ENCODE measurements at places on chromosomes 7 and 10. TPM values are rescaled to one million over a fixed set of nuclear protein-coding genes. Genes with fewer than 3 reads are reported as not detected.

DNA sequence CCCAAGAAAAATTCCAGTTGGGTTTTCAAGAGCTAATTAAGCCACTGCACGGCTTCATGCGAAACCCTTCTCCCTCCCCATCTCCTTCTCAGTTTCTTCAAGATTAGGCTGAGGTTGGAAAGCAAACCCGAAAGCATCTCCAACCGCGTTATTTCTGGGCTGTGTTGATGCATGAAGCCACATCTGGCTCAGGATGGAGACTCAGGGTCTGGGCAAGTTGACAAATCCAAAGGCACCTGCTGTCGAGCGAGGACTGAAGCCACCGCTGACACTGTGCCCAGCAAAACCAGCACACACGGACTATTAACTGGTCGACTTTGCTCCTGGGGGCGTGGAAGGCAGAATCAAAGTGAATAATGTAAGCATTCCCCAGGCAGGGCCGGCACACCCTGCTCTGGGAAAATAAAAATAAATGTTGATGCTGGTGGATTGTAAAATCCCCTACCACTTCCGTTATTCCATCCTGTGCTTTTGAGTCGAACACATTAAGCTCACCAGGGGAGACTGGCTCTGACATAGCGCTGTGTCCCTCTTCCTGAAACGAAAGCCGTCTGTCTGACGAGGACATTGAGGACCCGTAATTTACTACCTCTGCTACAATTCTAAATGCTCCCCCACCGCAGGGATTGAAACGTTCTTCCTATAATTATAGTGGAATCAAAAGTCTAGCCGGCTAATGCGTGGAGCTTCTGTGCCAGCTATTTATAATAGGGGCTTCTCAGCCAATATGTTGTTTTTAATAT, 269.8 kb downstream of the ADARB2 start:
- no peaks in the 10 kb centered on the region for H3K4me1 ChIP-seq
- H3K36me3 ChIP-seq, result no peaks in the 10 kb centered on the region
- no peak for DNase-seq
- no peak overlapping the region for H3K27ac ChIP-seq

- no peak for DNase-seq
- peaks cover 17% of the 10 kb centered on the region for H3K36me3 ChIP-seq
- H3K4me3 ChIP-seq, result no peak overlapping the region
- no peaks in the 10 kb centered on the region for H3K27me3 ChIP-seq
- H3K27ac ChIP-seq, result no peak overlapping the region
- H3K4me1 ChIP-seq, result no peaks in the 10 kb centered on the region
Measured at GRCh38 chr10:96138102-96138501, 8.0 kb downstream of the ZNF518A start.

The PNLIP gene
- 1.7 TPM for total RNA-seq

GRCh38 chr10:33233635-33234034, 100.8 kb downstream of the NRP1 start:
- H3K27me3 ChIP-seq, result no peaks in the 10 kb centered on the region
- H3K4me3 ChIP-seq, result no peak overlapping the region
- DNase-seq, result no peak
- no peaks in the 10 kb centered on the region for H3K36me3 ChIP-seq

- no peaks in the 10 kb centered on the region for H3K36me3 ChIP-seq
- no peak overlapping the region for H3K27ac ChIP-seq
- no peaks in the 10 kb centered on the region for H3K4me1 ChIP-seq
Measured at GRCh38 chr7:67619175-67619574, 622.5 kb downstream of the TYW1 start.

DNA sequence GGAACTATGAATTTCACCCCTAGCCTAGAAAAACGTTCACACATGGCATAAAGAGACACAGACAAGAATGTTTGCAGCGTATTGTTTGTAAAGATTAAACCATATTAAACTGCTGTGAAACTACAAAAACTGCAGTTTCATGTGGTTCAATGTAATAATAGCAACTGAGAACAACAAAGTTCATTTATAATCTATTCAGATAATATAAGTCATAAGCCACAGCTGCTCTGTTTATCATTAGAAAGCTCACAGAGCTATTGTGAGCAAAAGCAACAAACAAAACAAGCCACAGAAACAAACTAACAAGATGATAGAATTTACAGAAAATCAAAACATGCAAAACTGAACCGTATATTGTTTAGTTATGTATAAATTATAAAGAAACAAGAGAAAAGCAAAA, 113.5 kb downstream of the AHR start:
- H3K4me3 ChIP-seq, result no peak overlapping the region
- no peak overlapping the region for H3K27ac ChIP-seq
- no peaks in the 10 kb centered on the region for H3K27me3 ChIP-seq
- no peaks in the 10 kb centered on the region for H3K36me3 ChIP-seq

DNA sequence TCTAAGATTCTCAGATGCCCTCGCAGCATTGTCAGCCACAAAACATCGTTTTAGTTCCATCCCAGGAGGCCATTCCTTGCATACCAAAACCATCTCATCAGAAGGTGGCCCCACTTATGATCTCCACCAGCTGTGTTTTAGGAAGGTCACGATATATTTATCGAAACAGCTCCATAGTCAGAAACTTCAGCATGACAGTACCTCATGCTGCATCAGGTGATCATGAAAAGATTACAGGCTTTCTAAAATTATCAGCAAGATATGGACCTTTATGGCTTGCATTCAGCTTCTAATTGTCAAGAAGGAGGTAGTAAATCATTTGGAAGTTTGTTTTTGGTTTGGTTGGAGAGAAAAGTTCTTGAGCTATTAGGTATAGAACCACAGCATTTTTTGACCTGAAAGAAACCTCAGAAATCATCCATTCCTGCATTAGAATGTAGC, 20.0 kb downstream of the JAZF1 start:
- no peaks in the 10 kb centered on the region for H3K27me3 ChIP-seq
- no peak overlapping the region for H3K27ac ChIP-seq
- peaks cover 16% of the 10 kb centered on the region for H3K4me1 ChIP-seq
- H3K36me3 ChIP-seq, result no peaks in the 10 kb centered on the region
- no peak for DNase-seq

The ANKRD7 gene
- total RNA-seq, result not detected

DNA sequence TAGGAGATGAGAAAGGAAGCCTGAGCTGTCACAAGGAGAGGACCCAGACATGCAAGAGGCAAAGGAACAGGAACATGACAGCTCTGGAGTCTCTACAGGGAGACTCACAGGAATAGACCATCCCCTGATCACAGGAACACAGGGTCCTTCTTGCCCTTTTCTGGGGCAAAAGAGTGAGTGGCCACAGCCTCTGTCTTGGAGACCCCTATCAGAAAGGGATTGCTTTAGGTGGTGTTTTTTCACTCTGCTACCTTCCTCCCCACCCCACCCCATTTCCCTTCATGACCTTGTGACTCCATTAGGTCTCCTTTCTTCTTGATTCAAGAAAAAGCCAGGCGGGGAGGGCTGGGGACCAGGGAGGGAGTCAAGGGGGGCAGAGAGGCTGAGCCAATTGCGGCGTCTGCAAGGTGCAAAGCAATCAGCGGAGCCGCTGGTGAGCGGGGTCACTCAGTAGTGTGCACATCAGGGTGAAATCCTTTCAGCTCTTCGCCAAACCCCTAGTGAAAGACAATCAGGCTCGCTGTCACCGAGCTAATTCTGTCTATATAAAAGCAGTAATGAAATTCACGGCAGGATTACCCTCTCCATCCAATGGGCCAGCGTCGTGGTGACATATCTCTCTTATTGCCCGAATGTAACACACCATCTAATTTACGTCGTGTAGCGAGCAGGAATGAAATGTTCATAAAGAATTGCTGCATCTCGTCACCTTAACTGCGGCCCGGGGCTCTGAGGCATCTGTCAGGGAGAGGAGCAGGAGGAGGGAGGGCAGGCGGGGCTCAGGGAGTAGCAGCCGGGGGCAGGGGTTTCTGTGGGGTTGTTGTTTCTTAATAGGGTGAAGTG, 31.5 kb upstream of the BTRC start:
- no peak for DNase-seq
- H3K4me1 ChIP-seq, result no peaks in the 10 kb centered on the region
- H3K27ac ChIP-seq, result no peak overlapping the region

- H3K4me3 ChIP-seq, result no peak overlapping the region
- no peak overlapping the region for H3K27ac ChIP-seq
- no peaks in the 10 kb centered on the region for H3K36me3 ChIP-seq
- no peaks in the 10 kb centered on the region for H3K27me3 ChIP-seq
Measured at GRCh38 chr10:55212051-55212450, 411.0 kb upstream of the PCDH15 start.

DNA sequence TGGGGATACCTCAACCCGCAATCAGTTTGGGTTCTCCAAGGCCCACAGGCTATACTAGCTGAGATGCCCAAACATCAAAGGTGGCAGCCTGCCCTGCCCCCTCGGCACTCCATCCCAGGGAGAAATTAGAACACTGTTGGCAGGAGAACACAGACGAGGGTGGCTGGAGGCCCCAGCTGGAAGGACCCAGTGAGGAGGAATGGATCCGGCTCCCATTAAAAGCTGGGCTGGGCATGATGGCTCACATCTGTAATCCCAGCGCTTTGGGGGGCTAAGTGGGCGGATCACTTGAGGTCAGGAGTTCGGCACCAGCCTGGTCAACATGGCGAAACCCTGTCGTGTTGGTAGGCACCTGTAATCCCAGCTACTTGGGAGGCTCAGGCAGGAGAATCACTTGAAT, 199.9 kb upstream of the GNAI1 start:
- H3K36me3 ChIP-seq, result no peaks in the 10 kb centered on the region
- no peak overlapping the region for H3K27ac ChIP-seq
- no peaks in the 10 kb centered on the region for H3K27me3 ChIP-seq
- no peaks in the 10 kb centered on the region for H3K4me1 ChIP-seq

- H3K27me3 ChIP-seq, result no peaks in the 10 kb centered on the region
- no peak for DNase-seq
- no peaks in the 10 kb centered on the region for H3K36me3 ChIP-seq
- H3K4me3 ChIP-seq, result no peak overlapping the region
- no peaks in the 10 kb centered on the region for H3K4me1 ChIP-seq
- H3K27ac ChIP-seq, result no peak overlapping the region
Measured at GRCh38 chr7:5183899-5184298, 6.1 kb upstream of the WIPI2 start.

The CALML3 gene
- total RNA-seq, result not detected

DNA sequence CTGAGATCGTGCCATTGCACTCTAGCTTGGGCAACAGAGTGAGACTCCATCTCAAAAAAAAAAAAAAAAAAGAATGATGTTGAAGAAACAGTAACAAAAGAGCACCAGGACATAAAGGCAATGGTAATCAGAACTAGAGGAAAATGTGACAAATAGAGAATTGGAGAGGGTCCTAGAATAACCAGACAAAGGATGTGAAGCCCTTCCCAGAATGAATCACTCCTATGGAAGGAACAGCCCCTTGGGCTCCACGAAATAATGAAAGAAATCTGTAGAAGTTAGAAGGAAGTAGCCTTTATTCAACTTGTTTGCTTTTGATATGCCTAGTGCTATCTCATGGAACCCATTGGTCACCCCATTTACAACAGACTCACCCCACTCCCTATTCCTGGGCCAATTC, 169.2 kb downstream of the SUGCT start:
- no peak for DNase-seq
- no peak overlapping the region for H3K4me3 ChIP-seq
- H3K4me1 ChIP-seq, result peaks cover 11% of the 10 kb centered on the region
- H3K36me3 ChIP-seq, result no peaks in the 10 kb centered on the region

DNA sequence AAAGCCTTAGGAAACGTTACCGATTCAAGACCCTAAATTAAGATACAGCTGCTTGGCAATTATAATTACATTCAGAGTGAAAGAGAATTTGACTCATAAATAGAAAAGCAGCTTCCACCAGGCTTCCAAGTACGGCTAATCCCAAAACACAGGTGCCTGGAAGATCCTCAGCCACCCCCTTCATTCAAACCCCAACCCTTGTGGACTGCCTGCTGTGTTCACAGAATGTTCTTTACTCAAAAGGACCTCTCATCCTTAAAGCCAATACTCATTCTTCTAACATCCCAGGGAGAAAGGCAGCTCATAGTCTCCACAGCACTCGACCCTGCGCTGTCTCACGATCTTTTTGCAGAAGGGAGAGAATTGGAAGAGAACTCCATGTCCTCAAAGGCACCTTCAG, 32.9 kb downstream of the RNF32 start:
- DNase-seq, result no peak
- H3K27me3 ChIP-seq, result no peaks in the 10 kb centered on the region
- no peak overlapping the region for H3K27ac ChIP-seq
- no peak overlapping the region for H3K4me3 ChIP-seq
- no peaks in the 10 kb centered on the region for H3K4me1 ChIP-seq

The UPF2 gene
- total RNA-seq, result 26.0 TPM

GRCh38 chr7:44395067-44395466, 69.7 kb upstream of the CAMK2B start:
- no peak overlapping the region for H3K4me3 ChIP-seq
- H3K4me1 ChIP-seq, result no peaks in the 10 kb centered on the region
- DNase-seq, result no peak
- H3K27me3 ChIP-seq, result no peaks in the 10 kb centered on the region

The ABCC2 gene
- 0.71 TPM for total RNA-seq

DNA sequence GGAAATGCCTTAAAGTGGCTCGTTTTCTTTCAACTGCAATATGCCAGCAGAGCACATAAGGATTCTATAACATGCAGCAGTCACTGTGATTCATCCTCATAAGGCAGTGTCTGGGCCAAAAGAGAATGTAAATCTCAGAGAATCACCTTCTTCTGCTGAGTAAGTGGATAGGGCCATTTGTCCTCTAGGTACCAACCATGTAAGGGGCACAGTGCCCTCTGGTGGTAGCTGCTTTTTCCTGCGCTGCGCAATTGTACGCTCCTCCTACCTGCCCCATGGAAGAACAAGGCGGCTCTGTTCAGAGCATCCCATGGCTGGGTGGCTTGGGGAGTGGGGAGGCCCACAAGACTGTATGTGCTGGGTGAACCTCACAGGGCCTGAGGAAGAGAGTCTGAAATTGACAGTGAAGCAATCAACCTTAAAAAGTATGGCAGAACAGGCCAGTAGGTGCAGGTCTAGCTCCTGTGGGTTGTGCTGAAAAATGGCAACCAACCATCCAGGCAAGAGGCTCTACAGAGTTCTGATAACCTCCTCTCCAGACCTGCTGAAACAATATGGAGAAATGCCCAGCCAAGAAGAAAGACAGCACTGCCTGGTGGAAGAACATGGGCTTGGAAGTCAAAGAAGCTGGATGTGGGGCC, 78.6 kb upstream of the C10orf90 start:
- no peak overlapping the region for H3K4me3 ChIP-seq
- H3K27me3 ChIP-seq, result no peaks in the 10 kb centered on the region
- no peak for DNase-seq

The GIMAP8 gene
- 13.4 TPM for total RNA-seq

DNA sequence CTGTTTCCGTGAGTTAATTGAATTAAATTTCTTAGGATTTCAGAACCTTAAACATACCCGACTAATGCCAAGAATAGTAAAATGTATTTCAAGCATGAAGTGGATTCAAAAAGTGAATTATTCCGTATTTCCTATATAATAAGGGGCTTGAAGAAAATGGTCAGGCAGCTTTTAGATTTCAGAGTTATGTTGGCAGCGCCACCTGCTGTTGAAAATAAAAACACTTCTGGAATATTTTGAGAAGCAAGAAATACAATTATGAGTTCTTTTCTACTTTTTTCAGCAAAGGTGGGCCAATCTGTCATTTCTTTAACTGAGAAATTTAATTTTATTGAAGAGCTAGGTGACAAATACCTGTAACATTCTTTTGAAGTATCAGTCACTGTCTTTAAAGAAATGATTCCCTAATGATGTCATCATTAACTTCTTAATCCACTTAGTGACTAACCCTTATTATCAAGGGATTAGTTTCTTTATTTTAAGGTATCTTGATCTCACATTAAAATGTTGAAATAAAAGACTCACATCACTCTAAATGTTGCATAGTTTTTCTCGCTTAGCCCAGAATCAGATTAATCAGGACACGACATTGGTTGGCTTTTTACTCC, 36.6 kb upstream of the AGR3 start:
- H3K4me3 ChIP-seq, result no peak overlapping the region
- no peaks in the 10 kb centered on the region for H3K4me1 ChIP-seq
- H3K36me3 ChIP-seq, result no peaks in the 10 kb centered on the region
- no peaks in the 10 kb centered on the region for H3K27me3 ChIP-seq

The AGR2 gene
- not detected for total RNA-seq

Data from thoracic aorta (tissue), 2 donors.